Tongue (tissue), 3 donors: ENCODE measurements at places on chromosomes 6 and 20.
A peak's percentile ranks its signal among the peaks of the same experiment; 100 is the strongest.

- DNase-seq = no peak
Observed at GRCh38 chr6:106431972-106432371, 71.5 kb downstream of the CRYBG1 start.

GRCh38 chr6:19928461-19928860 is 91.3 kb downstream of the ID4 start:
- no peak for DNase-seq

- DNase-seq = no peak
Observed at GRCh38 chr6:135505648-135506047, 8.1 kb upstream of the AHI1 start.

DNA sequence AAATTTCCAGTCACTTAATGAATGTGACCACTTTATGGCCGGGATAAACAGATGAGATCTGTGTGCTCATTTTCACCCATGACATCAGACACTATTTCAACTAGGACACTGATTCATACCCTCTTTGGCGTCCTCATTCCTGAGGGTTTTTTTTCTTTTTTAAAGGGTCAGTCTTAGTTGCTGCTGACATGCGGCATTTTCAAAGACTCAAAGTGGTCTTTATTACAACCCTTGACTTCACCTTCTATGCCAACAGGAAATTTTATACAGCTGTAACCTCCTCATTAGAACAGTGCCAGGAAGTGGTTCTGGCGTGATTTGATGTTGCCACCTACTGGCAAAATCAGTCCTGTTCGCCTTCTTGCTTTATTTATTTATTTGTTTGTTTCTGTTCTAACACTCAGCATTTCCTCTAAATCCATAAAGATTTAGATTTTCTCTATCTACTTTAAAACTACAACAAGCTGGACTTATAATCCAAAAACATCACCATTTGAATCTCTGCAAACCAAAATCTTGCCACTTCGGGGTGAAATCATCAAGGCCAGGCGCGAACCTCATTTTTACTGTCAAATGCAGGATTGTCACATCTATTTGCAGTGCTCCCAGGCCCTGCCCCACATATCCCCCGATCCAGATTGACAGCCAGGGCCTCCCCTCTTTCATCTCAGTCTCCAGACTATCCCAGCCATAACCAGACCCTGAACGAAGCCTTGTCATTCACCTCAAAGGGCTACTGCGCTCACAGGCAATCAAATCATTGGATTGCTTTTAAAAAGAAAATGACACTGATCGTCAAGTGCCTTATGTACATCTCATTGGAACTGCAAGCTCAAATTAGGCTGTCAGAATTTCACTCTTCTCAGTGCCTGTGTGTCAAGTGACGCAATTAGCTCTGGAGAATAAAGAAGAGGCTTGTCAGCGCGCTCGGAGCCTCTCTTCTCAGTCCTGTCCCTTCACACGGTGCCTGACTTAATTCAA is 77.5 kb downstream of the C6orf118 start:
- peak; percentile 85 for DNase-seq

GRCh38 chr6:168493976-168494375 is 53.0 kb downstream of the SMOC2 start:
- peak; percentile 49 for DNase-seq

DNA sequence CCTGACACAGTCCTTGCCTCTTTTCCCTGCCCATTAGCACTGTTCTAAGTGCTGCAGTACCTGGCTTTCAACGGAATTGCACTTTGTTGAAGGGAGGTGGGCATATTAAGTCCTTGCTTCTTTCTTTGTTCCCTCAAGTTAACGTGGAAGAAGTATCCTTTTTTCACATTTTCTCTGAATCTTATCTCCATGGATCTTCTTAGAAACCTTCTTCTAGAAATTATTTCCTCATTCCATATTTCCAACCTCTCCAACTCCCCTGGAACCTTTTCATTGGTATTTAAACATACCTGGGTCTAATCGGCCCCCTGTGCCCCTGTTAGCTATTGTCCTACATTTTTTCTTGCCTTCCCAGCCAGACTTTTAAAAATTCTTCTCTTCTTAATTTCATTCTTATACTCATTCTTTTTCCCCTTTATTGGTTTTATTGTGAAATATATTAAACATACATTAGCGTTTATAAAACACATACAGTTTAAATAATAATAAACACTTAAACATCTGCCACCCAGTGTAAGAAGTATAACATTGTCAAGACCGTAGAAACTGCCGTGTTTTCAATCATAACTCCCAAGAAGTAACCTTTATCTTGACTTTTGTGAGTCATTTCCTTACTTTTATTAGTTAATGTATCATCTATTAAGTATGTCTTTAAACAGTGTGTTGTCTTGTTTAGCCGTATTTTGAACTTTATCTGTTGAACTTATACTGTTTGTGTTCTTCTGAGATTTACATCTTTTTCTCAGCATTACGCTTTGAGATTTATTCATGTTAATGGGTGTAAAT is 118.2 kb downstream of the CDKAL1 start:
- no peak for DNase-seq

DNA sequence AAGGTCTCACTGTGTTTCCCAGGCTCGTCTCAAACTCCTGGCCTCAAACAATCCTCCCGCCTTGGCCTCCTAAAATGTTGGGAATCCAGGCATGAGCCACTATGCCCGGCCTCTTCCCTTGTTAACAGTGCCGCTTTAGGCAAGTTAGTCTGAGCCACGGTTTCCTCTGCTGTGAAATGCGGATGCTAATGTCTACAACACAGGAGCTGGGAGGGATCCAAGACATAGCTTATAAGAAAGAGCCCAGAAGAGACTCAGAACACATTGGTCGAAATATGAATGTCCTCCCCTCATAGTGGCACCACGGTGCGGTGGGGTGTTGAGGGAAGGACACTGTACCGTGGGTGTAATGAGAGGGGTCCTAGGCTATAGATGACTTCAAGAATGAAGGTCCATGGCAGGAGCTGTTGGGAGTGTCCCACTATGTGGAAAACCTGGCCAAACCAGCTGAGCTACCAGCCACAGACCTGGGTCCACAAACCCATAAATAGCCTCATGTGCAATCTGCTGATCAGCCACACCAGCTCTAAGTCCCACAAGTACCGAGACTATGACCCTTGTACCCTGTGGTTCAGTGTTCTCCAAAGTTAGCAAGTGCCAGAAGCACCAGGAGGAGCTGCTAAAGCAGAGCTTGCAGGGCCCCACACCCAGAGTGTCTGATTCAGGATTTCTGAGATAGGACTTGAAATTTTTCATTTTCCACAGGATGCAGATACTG is 57.8 kb upstream of the ZFAND3 start:
- no peak for DNase-seq

DNA sequence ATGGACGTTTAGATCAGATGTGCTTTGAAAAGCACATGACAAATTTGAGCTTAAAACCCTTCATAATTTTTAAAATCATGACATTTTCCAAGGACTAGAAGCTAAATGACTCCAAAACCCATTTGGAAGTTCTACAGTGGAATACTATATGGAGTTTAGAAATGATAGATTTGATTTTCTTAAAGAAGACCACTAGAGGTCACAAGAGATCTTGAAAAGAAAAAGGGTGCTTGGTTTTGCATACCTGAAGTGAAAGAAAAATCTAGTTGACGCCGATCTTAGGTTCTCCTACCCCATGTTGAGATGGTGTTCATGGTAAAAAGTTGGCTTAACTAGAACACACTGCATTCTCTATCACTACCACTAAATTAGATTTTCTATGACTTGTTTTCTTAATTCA is 31.5 kb downstream of the CFAP61 start:
- peak; percentile 61 for DNase-seq

DNA sequence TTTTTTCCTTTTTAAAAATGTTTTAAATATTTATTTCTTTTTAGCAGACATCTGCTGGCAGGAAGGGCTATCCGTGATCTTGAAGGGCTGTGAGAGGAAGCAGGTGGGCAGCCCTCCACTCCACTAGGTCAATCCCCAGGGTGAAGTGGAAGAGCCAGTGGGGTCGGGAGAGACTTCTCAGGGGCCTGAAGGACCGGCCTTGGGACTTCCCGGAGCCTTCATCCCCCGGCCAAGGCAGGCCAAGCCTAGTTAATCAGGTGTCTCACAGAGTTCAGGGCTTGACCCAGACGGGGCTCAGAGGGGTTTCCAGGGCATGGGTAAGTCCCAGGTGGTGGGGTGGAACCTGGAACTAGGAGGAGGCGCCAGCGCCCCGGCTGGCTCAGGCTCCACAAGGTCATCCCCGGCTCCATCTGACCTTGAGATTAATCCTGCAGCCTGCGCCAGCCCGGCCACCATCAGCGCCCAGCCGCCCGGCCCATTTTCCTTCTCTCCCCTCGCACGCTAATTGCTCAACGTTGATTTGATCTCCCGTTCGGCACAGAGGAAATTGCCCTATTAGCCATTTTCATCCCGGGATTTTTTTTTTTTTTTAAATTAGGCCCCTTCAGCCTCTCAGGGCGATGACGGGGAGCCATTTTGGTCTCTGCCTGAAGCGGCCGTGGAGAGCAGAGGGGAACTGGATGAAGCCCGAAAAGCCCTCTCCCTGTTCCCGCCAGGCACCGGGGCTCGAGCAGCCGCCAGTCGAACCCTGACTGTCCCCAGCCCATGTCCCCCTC is 44.4 kb downstream of the MDFI start:
- no peak for DNase-seq

DNA sequence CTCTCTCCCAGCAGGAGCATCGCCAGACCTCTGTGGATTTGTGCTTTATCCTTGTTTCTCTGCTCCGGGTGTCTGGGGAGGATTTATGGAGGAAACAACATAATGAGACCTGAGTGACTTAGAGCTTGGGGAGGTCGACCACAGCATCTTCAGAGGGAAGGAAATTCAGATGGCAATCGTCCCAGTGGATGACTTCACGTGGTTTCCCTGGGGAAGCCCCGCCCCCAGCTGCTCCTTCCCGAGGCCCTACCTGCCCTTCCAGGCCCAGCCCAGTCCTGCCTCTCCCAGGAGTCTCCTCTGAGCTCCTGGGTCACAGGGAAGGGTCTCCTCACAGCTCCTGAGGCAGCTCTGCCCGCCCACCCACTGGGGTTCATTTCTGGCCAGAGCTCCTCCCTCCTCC is 430.3 kb upstream of the SULF2 start:
- no peak for DNase-seq

- DNase-seq = peak; percentile 41
Observed at GRCh38 chr6:27617700-27618689, 145.1 kb upstream of the ZNF184 start.

DNA sequence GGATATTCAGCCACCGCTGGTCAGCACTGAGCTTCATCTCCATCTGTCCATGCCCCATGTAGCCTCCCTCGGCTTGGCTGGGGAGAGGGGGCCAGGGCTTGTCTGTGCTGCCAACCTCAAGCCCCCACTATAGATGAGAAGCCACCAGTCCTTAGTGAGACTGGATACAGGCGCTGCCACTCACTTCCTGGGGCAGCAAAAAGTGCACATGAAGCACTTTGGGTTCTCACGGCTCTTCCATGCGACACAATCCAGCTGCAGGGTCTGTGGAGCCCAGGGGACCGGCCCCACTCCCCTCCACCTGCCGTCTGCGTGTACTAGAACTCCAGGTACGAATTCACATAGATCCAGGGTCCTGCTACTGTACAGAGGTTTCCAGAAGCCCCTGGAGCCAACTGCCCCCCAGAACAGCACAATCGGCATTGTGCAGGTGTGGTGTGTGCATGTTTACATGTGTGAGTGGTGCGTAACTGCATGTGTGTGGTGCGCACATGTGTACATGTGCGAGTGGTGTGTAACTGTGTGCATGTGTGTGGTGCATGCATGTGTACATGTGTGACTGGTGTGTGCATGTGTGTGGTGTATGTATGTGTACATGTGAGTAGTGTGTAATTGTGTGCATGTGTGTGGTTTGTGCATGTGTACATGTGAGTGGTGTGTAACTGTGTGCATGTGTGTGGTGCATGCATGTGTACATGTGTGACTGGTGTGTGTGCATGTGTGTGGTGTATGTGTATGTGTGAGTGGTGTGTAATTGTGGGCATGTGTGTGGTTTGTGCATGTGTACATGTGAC is 4.9 kb downstream of the FRMD1 start:
- DNase-seq = no peak

DNA sequence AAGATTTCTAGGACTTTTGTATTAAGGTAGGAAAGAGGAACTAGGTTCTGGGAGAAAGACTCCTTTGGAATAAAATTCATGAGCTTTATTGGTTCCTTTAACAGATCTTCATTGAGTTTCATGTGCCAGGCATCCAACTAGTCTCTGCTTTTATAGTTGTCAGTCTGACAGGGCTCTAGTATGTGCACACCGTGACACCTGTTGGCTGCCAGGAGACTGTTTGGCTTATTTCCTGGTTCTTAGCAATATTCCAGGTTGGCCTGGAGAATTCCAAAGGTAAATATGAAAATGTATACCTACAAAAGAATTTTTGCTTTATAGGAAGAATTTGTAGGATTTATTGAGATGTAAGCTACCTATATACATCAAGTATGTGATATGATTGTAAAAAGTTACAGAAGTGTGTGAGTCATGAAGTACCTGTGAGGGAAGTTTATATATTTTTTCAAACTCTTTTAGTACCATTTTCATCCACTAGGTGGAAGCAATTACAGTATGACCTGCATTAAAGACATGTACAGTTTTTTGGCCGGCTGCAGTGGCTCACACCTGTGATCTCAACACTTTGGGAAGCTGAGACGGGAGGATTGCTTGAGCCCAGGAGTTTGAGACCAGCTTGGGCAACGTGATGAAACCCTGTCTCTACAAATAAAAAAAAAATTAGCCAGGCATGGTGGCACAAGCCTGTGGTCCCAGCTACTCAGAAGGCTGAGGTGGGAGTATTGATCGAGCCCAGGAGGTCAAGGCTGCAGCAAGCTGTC is 35.2 kb downstream of the NDUFAF5 start:
- DNase-seq = peak; percentile 76

DNA sequence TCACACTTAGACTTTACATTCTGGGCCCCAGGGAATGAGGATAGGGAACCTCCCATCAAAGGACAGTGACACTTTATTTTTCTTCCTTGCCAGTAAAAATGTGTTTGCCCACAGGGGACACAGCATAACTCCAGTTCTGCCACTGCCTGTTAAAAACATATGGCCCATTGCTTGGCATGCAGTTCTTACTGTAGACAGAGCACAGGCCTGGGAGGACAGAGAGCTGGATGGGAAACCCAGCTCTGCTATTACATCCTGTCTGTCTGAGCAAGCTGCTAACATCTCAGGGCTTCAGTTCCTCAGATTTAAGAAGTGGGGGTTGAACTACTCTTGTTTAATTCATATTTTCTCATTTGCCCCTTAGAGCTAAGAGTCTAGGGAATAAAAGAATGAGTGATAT is 120.2 kb downstream of the AKAP7 start:
- no peak for DNase-seq

DNA sequence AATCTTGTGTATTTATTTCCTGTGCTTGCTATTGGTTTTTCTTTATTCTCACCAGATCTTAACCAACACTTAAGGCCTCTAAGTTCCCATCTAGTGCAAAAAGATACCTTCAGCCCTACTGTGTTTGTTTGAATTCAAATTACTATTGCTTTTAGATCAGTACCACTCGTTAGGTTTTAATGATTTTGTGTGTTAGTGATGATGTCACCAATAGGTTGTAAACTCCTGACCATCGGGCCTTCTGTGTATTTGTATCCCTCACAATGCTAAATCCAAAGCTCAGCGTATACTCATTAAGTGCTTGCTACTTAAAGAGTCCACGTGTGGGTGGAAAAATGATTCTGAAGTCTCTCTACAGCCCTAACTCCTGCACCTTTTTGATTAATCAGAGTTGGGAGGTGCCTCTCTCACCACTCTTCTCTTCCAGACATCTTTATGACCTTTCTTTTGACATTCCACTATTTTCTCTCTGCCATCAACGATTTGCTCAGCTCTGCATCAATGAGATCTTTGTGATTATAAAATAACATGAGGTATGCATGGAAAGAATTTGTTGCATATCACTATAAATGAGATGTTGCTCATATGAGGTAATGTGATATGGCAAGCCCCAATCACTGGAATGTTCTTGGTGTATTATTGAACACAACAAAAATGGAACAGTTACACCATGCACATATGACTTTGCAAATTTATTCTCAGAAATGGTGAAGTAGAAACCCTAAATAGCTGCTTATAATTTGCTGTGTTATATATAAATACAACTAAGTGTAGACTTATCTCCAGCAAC is 55.1 kb upstream of the LAMA2 start:
- DNase-seq = peak; percentile 21
